ENCODE measurements at places on chromosomes 3 and 15.
A peak's percentile ranks its signal among the peaks of the same experiment; 100 is the strongest.

DNA sequence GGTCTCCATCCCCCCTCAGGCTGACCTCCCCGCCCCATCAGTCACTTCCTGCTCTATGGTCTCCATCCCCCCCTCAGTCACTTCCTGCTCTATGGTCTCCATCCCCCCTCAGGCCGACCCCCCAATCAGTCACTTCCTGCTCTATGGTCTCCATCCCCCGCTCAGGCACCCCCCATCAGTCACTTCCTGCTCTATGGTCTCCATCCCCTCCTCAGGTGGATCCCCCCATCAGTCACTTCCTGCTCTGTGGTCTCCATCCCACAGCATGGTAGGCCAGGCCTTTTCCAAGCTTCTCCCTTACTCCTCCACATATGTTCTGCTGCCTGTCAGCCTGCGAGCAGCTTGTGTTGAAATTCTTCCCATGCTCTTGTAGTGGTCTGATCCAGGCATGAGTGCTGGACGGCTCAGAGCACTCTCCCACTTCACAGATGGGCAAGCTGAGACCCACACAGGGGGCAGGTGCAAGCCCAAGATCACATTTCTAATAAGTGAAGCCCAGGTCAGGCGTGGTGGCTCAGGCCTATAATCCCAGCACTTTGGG, 36.8 kb downstream of the BDH1 start:
- DNase-seq: no peak

GRCh38 chr15:85318048-85318731, 62.2 kb upstream of the AKAP13 start:
- peak; percentile 90 for DNase-seq

- no peak for DNase-seq
Observed at GRCh38 chr15:57832183-57832582, 125.7 kb downstream of the POLR2M start.

GRCh38 chr15:59157840-59158700, 48.6 kb upstream of the LDHAL6B start:
- DNase-seq: no peak

GRCh38 chr3:159059395-159059794, 257.5 kb downstream of the MFSD1 start:
- DNase-seq: no peak

DNA sequence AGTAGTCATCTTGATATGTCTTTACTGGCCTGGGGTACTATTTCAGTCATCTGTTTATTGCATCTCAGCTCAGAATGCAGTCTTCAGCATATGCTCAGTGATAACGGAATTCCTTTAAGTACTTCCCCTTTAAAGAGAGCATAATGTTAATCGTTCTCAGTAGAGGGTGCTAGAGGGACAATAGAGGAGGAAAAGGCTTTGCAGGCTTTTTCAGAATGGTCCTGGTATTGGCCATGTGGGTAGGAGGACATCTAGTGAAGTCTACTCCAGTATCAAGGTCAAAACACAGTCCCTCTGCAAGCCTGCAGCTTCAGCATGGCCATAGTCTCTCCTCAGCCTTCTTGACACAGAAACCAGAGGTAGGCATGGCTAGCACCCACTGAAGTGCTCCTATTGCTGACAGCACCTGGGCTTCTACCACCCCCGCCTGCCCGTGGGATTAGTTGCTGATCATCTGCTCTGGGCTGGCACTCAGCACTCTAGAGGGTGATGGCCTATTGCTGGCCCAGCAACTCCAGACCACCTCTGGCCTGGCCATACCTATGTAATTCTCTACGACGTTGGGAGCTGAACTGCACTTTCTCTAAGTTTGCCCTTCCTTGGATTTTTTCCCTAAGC, 65.4 kb downstream of the KCNH8 start:
- DNase-seq: no peak

DNA sequence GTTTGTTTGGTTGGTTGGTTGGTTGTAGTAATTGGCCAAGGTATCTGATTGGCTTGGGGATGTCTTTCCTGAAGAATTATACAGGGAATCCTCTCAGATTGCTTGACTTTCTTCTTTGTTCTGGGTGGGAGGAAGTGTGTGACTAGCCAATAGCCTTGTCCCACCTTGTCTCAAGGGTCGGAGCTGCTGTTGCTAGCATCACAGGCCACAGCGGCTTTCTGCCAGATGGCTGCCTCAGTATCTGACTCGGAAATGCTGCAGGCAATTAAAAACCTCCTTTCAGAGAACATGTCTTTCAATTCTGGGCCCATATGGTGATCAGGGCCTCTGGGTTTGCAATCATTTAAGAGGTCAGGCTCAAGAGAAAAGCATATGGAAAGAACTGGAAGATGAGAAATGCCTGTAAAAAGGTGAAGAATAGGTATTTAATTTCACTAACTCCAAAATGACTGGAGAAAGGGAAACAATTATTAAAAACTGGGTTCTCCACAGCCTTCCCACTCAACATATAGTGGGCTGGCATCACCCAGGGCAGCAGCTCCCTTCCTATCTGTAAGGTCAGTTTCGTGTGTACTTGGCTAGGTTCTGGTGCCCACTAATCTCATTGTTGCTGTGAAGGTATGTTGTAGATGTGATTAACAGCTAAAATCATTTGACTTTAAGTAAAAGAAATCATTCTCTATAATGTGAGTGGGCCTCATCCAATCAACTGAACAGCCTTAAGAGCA, 32.4 kb downstream of the TGFBR2 start:
- no peak for DNase-seq

Measured in fibroblast of skin of scalp (primary cell).